ENCODE measurements at places on chromosomes 11 and 22.

DNA sequence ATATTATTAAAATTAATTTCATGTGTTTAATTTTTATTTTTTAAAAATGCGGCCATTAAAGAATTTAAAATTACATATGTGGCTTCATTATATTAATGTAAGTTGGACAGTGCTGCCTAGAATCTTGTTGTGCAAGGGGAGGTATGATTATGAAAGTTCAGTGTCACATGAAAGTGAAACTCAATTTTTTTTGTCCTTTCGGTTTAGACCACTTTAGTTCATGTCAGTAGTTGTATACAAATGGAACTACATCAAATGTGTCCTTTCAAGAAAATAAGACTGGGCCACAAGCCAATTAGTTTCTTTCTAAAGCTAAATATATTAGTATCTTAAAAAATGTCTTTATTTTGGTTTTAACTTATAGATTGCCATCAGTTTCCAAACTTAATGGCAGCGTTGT, 35.7 kb downstream of the TBCEL start:
- DNase-seq: no peak

- DNase-seq: no peak
Observed at GRCh38 chr11:106278391-106278790, 200.9 kb downstream of the AASDHPPT start.

- no peak for DNase-seq
Observed at GRCh38 chr11:10694486-10695239, 1.1 kb upstream of the IRAG1 start.

GRCh38 chr11:131027491-131027890, 111.2 kb upstream of the SNX19 start:
- no peak for DNase-seq

DNA sequence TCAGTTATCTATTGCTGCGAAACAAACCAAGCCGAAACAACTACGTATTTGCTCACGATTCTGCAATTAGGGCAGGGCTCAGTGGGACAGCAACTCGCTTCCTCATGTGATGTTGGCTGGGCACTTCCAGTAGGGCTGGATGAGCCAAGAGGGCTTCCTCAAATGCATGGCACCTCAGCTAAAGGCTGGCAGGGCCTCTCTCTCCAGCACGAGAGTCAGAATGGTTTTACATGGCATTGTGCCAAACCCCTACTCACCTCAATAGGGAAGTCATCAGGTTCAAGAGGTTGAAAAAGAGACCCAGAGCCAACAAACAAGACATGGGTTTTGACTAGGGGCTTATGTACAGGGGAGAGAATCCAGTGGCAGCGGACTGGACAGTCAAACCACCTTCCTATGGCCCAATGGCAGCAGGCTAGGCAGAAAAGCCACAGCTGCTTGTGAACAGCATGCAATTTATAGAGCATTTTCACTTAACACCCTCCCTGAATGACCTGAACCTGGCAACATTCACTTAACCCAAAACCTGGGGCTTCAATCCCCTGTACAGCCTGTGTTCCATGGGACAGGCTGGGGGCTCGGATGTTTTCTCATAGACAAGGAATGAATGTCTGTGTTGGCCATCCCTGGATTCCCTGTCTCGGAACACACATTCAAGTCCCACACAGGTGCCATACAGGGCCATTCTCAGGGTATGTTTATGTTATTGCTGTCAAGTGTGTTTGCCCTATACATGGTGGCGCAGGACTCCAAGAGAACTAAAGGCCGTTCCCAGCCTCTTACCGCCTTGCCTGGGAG, 154.2 kb upstream of the NAV2 start:
- no peak for DNase-seq

- no peak for DNase-seq
Observed at GRCh38 chr22:26285632-26286031, 116.4 kb downstream of the SEZ6L start.

- no peak for DNase-seq
Observed at GRCh38 chr11:116911976-116912734, 74.7 kb upstream of the APOA1 start.

DNA sequence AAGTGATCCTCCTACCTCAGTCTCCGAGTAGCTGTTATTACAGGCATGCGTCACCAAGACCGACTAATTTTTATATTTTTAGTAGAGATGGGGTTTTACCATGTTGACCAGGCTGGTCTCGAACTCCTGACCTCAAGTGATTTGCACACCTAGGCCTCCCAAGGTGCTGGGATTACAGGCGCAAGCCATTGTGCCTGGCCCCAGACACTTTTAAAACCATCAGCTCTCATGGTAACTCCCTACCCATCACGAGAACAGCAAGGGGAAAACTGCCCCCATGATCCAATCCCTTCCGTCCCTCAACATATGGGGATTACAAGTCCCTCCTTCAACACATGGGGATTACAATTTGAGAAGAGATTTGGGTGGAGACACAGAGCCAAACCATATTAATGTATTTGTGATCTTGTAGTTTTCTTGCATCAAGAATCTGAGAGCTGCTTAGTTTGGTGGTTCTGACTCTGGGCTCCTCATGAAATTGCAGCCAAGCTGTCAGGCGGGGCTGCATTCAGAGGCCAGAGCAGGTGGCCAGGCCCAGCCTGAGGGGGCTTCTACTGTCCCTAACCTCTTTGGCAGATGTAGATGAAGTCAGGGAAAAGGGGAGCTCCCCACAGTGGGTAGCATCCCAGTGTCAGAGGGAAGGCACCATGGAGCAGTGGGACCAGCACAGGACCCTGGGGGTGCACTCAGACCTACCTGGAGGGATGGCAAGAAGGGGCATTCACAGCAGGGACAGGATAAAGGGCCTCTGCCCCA, 31.2 kb upstream of the PRAME start:
- no peak for DNase-seq

DNA sequence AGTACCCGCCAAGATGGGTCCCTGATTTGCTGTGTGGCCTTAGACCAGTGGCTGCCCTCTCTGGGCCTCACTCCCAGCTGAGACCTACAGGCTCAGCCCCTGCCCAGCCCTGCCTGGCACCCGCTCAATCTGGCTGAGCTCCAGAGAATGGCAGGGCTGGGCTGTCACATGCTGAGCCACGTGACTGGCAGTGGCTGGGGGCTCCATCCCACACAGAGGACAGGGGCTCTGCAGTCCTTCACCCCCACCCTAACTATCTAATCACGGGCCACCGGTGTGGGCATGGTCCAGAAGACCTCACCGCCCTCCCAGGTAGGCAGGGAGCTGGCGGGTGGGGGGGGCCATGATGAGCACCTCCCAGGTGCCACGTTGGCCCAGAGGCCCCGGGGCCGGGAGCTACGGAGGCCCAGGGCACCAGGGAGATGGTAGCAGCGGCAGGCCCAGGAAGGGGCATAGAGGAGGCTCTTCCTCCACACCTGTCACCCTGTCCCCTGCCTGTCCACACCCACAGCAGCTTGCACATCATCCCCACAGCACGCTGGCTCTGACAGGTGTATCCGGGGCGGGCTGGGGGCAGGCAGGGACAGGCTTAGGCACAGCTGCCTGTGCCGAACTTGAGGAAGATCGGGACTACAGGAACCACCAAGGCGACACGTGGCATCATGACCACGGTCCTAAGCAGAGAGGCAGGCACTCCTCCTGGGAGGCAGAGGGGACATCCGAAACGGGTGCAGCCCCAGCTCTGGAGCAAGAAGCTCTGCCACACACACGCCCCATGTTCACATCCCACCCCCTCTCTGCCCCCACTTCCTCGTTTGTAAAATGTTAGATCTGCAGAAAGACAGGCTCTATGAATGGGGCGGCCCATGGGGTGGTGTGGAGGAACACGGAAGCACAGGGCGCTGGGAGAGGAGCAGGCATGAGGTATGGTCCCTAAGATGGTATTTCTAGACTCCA, 1.5 kb upstream of the ALDH3B1 start:
- DNase-seq: no peak

GRCh38 chr22:46612904-46613605, 7.1 kb upstream of the GRAMD4 start:
- peak; percentile 35 for DNase-seq

DNA sequence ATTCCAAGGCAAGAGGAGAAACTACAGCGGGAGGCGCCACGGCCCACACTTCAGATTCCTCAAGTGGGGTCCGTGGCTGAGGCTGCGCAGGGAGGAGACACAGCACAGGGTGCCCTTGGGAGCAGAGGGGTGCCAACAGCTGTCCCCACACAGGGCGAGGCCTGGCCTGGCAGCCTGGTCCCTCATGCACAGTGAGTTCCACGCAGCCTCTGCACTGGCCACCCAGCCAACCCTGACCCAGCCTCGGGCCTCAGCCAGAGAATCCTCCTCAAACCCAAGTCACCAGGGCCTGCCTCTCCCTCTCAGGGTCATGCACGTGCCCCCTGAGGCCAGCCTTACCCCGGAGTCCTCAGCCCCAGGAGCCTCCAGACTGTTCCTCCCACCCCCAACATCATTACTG, 22.4 kb upstream of the MOB2 start:
- no peak for DNase-seq

DNA sequence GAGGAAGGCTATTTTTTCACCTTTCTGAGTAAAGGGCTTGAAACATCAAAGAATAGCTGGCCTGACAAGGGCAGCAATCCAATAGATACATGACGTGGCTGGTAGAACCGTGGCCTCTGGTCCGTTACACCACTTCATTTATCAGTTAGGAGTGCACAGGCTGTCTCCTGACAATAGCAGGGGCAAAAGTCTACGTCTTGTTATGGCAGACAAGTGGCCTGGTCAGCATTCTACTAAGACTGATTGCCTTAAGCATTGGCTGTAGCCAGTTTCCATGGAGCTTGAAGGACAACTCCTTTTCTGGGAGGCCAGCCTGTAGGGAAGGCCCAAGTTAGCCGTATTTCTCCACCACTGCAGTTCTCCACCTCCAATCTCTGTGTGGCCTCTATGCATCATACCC, 9.2 kb upstream of the GDPD4 start:
- no peak for DNase-seq

DNA sequence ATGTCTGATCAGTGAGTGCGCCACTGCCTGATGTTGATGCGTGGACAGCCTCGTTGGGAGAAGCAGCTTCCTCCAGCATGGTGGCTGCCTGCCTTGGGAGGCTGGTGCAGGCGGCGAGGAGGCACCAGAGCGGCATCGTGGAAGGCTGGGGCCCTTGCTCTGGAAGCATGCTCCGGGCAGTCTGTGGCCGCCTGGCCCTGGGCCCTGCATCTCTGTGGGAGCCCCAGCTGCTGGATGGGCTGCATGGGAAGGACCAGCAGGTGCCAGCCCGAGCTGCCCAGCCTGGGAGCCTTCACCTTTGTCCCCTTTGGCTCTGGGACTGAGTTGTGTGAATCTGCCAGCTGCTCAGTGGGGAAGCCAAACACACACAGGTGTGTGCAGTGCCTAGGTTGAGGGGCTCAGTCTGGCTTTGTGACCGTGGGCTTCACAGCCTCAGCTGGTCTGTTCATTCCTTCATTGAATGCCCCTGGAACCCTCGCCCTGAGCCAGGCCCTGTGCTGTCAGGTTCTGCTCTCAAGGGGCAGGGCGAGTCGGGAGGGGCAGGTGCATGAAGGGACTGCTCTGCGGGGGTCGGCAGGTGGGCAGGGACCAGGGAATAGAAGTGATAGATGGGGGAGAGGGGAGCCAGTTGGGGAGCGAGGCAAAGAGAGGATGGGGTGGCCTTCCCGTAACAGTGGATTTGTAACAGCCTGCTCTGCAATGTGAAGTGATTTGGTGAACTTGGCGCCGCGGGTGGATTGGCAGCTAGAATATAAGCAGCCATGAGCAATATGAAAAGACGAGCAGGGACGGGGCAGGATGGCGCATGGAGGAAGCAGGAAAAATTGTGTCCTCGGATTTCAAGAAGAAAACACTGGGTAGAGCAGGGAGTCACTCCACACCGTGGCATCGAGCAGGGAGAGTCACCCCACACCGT, 354.2 kb downstream of the TBC1D22A start:
- DNase-seq: no peak

DNA sequence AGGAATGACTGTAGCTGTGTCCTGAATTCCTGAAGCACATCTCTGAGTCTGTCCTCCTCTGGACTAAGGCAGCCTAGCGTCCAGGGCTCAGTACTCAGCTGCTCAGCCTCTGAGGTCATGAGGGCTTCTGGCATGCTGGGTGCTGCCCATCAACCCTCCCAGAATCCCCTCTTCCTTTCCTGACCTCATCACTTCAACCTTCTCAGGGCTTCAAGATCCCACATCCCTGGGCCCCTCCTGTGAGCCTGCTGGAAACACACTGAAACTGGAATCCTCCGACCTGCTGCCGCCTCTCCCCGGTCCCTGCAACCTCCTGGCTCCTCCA, 803 bp downstream of the KRTAP5-8 start:
- no peak for DNase-seq

DNA sequence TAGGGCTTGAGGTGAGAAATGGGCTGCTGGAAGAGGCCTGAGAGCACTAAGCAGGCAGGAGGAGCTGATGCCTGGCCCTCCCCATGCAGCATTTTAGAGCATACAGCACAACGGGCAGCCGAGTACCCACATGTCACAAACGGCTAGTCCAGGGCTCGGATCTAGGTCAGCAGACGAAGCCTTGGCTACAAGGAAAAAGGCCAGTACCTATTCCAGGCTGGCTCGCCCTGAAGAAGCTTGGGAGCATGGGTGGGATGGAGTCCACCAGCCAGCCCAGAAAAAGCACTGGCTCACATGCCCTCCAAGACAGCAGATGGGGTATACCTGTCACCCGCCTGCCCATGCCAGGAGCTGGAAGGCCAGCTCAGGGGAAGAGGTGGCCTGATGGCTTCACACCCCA, 9.6 kb downstream of the UFD1 start:
- DNase-seq: no peak

- DNase-seq: no peak
Observed at GRCh38 chr11:45949992-45950407, 27.5 kb downstream of the LARGE2 start.

GRCh38 chr11:69202511-69203221, 46.9 kb downstream of the SMIM38 start:
- no peak for DNase-seq

DNA sequence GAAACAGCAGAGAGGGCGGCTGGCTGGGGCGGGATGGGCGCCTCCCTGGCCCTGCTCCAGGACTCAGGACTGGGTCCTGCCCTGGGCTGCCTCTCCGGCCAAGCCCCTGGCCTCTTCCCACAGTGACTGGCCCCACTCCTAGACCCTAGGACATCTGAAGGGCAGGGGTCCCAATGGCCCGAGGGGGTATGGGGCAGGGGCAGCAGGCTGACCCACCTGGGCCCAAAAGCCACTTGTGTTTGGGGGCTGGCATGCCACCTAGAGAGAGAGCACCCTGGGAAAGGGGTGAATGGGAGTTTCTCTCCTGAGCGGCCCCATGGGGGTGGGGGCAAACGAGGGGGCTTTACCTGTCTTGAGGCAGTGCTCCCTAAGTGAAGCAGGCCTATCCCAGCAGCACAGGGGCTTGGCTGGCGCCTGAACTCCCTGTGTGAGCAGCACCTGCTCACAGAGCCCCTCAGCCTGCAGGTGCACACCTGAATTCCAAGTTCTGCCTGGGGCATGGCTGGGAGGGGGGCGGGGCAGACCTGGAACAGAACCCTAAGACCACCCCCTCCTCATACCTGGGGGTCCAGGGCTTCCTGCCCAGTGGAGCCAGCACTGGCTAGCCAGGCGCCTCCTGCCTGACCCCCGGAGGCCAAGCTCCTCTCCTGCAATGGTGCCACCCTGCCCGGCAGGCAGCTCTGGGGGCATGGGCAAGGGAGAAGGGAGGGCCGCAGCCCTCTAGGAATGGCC, 16.9 kb downstream of the DUSP8 start:
- no peak for DNase-seq
